ENCODE measurements at places on chromosomes 11 and 22. TPM values are rescaled to one million over a fixed set of nuclear protein-coding genes. Genes with fewer than 3 reads are reported as not detected.
A peak's percentile ranks its signal among the peaks of the same experiment; 100 is the strongest.

- no peak for DNase-seq
Observed at GRCh38 chr11:124717421-124717785, 22.3 kb upstream of the NRGN start.

GRCh38 chr11:7671347-7672215 lies 1.7 kb downstream of the CYB5R2 start:
- no peak for DNase-seq

DNA sequence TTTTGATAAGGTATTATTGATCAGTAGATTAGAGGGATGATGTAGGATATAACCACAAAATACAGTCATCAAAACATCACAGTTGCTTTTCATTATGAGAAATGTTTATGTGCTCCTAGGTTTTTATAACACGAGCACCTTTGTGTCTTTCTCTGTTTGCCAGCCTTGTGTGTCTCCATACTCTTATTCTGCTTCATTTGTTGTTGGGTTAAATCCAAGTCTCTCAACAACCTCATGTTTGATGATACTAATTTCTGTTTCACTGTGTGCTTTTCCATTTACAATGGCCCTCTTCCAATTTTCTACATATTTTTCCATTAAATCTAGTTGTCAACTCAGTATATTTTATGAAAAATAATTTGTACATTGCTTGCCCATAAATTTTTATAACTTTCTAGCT lies 107.7 kb upstream of the POU2AF2 start:
- DNase-seq, result no peak

DNA sequence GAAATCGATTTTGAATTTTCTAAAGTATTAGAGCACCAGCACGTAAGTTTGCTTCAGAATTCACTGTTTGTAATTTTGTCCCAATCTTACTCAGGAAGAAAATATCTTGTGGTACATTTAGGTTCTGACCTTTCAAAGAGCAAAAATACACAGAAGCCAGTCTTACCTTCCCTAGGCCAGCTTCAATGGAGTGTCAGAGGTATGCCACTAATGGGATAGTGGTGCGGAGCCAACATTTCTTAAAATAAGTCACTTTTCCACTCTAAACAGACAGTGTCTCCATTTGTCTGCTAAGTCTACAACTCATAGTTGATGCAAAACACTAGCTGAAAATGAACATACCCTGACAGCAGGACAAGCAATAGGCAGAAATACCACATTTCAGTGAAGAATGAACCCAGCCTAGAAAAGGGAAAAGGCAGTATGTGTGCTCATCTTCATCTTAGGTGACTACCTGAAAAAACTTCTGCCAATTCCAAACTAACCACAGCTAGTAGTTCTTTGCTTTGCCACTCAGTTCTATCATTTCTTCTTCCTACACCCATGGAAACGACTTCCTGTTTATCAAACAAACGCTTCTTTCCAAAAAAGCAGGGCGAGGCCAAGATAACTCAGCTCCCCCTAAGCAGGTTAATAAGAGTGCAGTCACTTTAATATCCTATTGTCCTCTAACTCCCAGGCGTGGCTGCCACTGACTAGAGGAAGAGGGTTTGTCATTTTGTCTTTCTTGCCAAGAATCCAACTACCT lies 94.0 kb upstream of the APOA1 start:
- DNase-seq, result no peak

DNA sequence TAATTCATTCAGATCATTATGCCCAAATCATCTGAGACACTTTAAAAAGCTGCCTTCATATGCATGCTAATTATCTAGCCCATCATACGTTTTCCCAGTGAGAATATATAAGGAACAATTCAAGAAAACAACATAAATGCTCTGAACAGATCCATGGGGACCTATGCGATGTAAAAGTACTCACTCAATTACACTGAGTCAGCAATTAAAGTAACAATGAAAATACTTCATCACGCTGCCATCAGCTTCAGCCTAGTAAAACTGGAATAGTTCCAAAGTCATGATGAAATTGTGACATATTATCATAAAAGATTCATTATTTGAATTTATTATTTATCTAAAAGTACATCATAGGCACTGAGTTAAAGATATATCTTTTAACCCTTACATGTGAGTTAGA lies 3.7 kb upstream of the OR8K5 start:
- DNase-seq, result no peak

DNA sequence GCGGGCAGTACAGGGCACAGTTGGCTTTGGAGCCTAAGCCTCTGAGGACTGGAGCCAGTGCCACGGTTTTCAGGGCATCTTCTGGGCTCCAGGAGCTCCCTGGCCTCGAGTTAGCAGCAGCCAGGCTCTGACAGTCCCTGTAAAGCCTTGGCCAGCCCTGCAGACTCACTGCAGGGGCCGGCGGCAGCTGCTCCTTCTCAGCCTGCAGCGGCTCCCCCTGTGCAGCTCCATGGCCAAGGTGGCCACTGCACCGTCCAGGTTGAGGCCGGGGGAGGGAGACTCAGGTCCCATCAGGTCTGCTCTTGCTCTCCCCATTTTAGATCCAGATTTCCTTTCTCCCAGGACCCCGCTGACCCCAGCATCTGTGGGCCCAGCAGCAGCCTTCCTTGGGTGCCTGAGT lies 1461.1 kb downstream of the BRD1 start:
- DNase-seq, result no peak

- no peak for DNase-seq
Observed at GRCh38 chr11:35389897-35390465, 29.4 kb downstream of the SLC1A2 start.

DNA sequence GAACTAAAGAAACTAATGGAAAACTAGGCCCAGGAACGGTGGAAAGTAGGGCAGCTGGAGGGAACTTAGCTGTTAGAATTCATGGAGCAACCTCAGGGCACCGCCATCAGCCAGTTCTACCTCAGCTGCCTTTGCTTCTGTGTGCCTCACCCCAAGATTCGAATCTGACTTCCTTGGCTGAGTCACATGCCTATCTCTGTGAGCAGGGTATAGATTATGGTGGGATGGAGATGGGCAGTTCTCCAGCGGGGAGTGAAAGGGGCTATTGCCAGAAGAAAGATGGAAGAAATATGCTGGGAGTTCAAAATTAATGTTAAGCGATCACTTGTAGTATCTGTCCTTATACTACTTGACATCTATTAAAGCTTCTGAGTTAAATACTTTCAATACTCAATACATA lies 18.9 kb upstream of the VWA5A start:
- DNase-seq, result no peak

DNA sequence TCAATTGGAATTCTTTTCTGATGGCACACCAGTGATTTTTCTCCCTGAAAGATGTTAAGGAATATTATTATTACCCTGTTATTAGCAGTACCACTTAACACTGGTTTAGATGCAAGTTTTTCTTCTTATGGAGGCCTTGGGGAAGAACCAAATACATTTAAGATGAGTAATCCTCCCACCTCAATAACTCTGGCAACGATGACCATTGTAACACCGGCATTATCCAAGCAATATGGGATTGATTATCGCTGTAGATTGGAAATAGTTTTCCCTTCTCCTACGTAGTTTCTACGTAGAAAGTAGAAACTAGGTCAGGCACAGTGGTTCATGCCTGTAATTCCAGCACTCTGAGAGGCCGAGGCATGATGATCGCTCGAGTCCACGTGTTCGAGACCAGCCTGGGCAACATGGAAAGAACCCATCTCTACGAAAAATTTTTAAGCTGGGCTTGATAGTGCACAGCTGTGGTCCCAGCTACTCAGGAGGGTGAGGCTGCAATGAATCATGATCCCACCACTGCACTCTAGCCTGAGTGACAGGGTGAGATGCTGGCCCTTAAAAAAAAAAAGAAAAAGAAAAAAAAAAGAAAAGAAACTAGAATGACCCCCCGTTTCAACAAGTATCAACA lies 45.5 kb downstream of the PACSIN2 start:
- no peak for DNase-seq

DNA sequence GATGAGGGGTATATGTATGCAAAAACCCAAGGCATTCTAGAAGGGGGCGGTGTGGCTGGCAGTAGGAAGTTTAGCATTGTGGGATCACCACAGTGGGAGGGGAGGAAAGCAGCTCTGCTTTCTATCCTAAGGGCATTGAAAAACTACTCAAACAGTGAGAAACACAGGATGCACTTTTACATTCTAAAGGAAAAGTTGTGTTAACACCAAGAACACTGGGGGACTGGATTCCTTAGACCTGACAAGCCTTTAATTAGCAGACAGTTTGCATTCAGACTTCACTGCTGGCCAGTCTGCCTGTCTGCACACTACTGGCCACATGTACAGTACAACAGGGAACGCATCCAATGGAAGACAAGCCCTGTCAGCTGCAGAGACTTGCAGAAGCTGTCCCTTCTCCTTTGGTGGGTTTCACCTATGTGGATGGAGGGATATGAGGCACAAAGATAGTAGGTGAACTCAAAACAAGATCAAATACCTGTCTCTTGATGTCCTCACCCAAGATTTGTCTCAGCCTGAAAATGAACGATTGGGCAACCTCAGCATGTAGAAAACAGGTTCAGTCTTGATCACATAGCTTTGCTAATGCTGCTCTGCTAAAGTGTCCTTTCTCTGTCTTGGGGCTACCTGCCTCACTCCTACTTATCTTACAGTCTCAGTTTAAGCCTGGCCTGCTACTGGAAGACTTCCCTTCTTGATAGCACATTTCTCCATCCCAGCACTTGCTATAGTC lies 64.8 kb downstream of the TENM4 start:
- DNase-seq, result no peak

DNA sequence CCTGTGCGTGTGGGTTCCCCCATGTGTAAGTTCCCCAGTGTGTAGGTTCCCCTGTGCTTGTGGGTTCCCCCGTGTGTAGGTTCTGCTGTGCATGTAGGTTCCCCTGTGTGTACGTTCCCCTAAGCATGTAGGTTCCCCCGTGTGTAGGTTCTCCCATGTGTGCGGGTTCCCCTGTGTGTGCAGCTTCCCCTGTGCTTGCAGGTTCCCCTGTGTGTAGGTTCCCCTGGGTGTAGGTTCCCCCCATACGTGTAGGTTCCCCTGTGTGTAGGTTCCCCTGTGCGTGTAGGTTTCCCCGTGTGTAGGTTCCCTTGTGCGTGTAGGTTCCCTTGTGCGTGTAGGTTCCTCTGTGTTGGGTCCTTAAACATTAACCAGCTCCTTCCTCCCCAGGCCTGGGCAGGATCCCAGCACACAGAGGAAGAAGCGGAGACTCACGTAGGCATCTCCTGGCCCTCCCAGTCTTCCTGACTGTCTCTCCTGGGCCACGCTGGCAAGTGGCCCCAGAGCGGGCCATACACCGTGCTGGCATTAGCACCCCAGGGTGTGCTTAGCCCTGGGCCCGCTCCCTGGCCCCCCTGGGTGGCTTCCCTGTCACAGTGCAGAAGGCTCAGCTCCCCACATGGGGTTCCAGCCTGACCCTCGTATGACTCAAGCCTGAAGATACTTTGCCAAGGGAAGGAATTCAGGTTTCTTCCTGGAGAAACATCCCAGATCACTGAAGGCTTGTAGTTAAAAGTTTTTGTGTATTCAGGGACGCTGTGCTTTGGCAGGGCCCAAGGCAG lies 2.8 kb upstream of the GRAMD4 start:
- no peak for DNase-seq

GRCh38 chr11:123775715-123776549 lies 21.6 kb upstream of the OR6X1 start:
- no peak for DNase-seq

DNA sequence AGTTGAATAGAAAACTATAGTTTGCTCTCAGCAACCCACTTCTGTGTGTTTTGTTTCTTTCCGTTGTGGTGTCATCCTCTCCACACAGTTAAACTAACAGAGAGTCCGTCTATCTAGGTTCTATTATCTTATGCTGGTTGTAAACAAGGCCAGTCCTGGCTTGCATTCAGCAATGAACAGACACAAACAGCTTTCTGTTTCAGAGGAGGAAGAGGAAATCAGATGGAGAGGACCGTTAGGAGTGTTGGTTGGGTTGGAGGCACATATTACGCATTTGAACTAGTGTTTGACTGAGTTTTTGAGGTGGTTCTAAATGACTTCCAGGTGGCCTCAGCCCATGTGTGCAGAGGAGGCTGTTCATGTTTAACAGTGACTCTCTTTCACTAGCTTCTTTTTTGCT lies 129.5 kb upstream of the SORL1-AS1 start:
- no peak for DNase-seq

GRCh38 chr11:128156486-128156885 lies 430.9 kb downstream of the ETS1 start:
- DNase-seq, result no peak

- DNase-seq, result no peak
Observed at GRCh38 chr22:39242595-39243438, 2.0 kb downstream of the PDGFB start.

DNA sequence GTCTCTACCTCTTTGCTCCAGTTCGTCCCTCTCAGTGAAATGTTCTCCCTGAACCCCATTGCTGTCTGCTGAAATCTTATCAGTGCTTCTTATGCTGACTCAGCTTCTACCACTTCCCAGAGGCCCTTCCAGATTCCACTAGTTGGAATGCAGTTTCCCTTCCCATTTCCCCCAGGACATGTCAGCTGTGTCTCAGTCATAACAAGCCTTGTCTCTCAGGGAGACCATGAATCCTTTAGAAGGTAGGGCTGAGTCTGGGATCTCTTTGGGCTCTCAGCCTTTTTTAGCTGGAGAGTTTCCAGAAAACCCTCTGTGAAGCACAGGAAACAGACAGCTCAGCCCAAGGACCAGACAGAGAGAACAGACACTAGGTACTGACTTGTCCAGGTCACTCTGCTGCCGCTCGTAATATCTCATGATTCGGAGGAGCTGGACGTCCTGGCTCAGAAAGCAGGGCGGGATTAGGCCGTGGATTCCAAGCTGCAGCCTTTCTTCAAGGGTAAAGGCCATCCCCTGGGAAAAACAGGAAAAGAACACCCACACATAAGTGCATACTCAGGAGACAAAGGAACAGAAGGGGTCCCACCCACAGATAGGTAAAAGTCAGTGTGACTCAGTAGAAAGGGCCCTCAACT lies 113.0 kb downstream of the ME3 start:
- DNase-seq, result no peak

DNA sequence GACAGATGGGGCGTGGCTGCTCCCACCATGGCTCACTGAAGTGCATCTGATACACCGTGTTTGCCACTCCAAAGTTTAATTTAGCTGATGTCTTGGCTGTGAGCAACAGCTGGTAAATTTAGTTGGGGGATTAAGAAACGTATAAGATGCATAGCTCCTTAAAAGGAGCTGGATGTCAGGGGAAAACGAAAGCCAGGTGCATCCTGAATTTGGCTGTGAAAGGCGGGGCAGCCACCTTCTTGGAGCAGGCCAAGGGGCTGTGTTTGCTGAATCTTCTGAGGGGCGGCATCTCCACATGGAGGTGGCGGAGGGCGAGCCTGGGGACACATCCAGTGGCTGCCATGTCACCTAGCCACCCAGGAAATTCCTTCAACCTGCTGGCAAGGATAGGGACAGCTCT lies 20.7 kb upstream of the NCF4 start:
- peak; percentile 17 for DNase-seq

Gene GAL
- total RNA-seq, result not detected

Gene MADD
- 50.1 TPM for total RNA-seq

Gene APLP2
- total RNA-seq, result 726 TPM

Gene RNF215
- 16.5 TPM for total RNA-seq

Gene PANX3
- not detected for total RNA-seq

Gene ARHGAP42
- total RNA-seq, result 19.8 TPM

Gene OR6T1
- total RNA-seq, result not detected

Gene LARGE2
- total RNA-seq, result 6.0 TPM

Gene BBS1
- 33.5 TPM for total RNA-seq

Gene ZNF70
- total RNA-seq, result 6.1 TPM

Gene OR52K2
- not detected for total RNA-seq

Gene YDJC
- 13.9 TPM for total RNA-seq
